Activated T-cell treated with anti-CD3 and anti-CD28 coated beads for 48 hours (primary cell): ENCODE measurements at places on chromosomes 3 and 15.

DNA sequence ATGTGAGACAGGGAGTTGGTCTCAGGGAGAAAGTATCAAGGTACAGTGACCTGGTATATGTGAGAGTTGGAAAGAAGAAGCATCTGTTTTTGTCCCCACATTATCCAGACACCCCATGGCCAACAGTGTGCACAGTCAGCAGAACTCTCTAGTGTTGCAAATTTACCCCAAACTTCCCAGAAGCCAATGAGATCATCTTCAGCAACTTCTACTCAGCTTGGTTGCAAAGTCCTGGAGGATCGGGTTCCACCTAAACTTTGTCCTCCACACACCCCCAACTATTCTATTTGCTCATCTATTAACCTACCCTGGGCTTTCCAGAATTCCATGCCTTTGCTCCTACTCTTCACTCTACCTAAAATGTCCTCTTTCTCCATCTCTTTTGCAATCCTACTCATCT is 15.7 kb downstream of the RBSN start:
- no peak for DNase-seq

GRCh38 chr15:70319466-70319865 is 221.7 kb upstream of the TLE3 start:
- no peak for DNase-seq

GRCh38 chr3:195403841-195404408 is 38.9 kb downstream of the ACAP2 start:
- DNase-seq, result no peak

GRCh38 chr3:14174483-14174882 is 3.9 kb downstream of the XPC start:
- DNase-seq, result no peak

GRCh38 chr3:159928666-159929065 is 60.0 kb upstream of the IL12A start:
- DNase-seq, result no peak

DNA sequence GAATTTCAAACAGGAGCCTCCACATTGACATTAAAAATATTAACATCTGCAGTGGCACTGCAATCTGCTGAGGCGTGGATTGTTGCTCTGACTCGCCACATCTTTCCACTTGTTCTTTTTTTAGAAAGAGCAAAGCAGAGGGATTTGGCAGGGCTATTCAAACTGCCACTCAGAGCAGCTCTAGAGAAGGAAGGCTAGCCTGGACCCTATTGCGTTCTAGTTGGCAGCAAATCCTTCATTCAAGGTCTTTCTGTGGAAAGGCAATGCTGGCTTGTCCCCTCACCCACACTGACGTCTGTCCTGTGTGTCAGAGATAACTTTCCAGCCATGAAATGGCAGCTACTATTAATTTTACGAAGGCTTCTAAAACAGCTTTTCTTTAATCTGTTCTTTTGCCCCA is 483.2 kb upstream of the SGO1 start:
- DNase-seq, result no peak

DNA sequence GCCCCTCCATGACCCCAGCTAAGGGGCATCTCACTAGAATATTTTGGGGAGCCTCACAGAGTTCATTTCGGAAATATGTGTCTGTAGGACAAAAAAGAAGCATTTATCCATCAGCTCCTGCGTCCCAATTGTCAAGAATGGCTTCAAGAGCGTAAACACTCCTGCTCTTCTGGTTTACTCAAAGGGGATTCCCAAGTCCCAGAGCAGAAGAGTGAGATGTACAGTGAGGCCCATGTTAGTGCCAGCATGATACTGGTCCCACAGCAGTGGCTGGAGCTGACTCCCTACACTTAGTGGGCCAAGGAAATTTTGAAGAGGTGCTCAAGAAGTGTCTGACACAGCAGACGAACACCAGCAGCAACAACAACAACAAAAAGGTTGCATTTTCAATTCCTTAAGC is 34.9 kb upstream of the ARL8B start:
- no peak for DNase-seq

GRCh38 chr15:71334873-71335272 is 219.6 kb downstream of the THSD4 start:
- no peak for DNase-seq

- no peak for DNase-seq
Measured at GRCh38 chr3:169550284-169550683, 113.2 kb downstream of the MECOM start.

DNA sequence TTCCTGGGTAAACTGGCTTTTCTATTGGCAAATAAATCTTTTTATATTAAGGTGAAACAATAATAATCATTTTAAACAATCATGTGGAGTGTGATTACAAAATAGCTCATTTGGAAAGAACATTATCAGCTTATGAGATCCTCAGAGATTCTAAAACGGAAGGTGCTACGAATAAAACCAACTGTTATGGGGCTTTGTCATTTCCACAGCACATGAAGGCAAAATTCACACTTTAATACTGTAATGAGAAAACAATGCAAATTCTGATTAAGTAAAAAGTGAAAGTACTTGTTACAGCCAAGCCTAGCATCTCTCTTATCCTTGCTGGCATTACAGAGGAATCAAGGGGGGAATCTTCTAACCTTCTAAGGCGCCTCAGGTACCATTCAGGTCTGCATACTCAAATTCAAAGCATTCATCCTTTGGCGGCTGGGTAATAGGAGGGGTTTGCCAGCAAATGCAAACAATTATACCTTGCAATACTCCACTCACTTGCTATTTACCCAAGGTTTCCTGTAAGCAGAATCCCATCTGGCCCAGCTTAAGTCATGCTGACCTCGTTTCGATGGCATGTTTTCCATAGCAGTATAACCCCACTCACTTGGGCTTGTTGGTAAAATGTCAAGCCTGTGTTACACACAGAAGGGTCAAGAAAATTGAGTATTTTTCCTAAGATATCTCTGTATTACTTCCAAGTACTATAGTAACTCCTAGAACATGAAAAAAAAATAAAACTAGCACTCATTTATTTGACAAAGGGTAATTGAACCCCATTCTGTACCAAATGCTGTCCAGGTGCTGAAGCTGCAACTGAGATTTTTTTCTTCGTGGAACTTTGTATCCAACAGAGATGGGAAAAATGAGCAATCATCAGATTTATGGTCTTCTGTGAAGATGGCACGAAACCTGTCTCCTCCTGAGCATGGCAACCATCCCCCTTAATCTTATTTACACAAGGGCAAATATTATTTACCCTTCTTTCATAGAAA is 183.7 kb upstream of the LMCD1 start:
- DNase-seq, result no peak

DNA sequence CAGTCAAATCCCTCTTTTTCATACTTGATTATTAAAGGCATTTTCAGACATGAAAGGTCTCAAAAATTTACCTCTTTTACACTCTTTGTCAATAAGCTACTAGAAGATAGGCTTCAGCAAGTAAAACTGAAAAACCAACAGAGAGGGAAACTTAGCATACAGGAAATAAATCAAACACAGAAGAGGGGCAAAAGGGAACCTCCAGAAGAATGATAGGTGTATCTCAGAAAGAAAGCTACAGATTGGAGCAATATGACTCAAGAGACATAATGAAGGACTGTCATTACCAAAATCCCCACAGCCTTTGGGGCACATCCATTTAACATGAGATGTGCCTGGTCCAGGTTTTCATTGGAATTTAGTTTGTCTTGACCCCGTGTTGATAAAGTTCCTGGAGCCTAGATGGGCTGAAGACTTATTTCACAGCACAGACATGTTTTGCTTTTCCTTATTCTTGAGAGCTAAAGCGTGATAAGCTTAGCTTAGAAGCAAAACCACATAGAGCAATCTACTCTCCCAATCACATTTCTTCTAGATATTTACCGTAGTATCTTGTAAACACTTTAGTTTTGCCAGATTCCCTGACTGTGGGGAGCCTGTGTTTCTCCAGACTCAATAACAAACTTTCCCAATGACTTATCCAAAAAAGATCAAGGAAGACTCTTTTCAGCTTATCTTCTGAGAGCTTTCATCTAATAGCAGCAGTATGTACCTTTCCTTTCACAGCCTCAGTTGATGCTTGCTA is 11.7 kb downstream of the LRRFIP2 start:
- DNase-seq, result no peak

DNA sequence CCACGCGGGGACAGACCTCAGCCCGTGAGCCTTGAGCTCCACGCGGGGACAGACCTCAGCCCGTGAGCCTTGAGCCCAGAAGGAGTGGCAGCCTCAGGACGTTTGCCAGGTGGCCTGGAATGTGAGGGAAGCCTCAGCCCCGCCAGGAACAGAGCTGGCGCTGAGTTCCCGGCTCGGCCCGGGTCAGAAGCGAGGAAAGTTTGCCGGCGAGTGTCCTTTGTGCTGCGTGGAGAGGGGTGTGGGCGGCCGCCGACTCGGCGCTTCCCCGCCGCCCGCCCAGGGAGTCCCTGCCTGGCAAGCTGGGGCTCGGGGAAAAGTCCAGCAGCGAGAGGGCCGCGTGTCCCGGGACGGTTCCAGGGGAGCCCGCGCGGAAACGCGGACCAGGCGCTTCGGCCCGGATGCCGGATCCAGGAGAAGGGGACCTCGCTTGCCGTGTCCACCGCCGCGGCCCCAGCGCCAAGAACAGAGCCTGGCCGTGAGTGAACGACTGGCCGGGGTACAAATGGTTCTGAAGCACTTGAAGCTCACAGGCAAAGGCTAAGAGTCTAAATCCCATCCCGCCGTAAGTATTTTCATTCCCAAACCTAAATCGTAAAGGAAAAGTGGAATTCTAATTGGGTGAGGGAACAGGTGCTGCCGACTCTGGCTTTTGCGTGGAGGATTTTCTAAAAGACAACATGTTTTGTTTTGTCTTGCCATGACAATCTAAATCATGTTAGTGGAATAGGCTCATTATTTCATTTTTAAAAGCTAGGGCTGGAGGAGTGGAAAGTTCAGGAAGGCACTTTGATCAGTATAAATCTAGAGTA is 1.7 kb downstream of the LRRN1 start:
- no peak for DNase-seq

- peak; percentile 70 for DNase-seq
Measured at GRCh38 chr3:128497305-128498126, 4.5 kb upstream of the GATA2 start.

GRCh38 chr3:40055361-40055760 is 246.0 kb downstream of the MYRIP start:
- DNase-seq, result no peak

- DNase-seq, result no peak
Measured at GRCh38 chr15:75149867-75150709, 51.6 kb upstream of the C15orf39 start.

DNA sequence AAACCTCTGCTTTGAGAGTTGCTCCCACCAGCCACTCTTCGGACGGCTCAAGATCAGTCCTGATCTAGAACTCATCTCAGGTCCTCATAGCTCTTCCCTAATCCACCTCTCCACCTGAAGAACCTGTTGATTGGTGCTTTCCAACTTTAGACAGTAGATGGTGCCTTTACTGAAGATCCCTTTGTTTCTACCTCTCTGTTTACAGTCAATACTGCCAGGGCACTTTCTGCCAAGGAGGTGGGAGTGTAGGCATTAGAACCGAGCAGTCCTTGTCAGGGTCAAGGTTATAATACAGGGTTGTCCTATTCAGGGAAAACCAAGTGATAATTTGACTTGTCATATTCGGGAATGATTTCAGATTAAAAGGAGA is 1.2 kb downstream of the CGNL1 start:
- no peak for DNase-seq

- DNase-seq, result no peak
Measured at GRCh38 chr3:173785004-173785403, 387.5 kb downstream of the NLGN1 start.

DNA sequence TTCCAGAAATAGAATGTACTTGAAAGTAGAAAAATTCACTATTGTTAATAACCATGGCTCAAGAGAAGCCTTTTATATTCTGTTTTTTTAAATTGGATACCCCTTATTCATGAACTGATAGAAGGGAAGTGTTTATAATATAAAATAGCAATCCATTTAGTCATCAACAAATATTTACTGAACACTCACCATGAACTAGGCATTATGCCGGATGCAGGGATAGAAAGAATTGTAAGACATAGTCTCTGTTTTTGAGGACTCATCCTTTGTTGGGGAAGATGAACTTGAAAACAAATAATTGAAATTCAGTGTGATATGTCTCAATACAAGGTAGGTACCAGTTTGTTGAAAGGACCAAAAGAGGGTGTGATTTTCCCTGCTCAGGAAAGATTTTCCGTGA is 160.9 kb upstream of the SATB1 start:
- DNase-seq, result no peak

GRCh38 chr3:64342940-64343688 is 117.8 kb upstream of the PRICKLE2 start:
- DNase-seq, result no peak

DNA sequence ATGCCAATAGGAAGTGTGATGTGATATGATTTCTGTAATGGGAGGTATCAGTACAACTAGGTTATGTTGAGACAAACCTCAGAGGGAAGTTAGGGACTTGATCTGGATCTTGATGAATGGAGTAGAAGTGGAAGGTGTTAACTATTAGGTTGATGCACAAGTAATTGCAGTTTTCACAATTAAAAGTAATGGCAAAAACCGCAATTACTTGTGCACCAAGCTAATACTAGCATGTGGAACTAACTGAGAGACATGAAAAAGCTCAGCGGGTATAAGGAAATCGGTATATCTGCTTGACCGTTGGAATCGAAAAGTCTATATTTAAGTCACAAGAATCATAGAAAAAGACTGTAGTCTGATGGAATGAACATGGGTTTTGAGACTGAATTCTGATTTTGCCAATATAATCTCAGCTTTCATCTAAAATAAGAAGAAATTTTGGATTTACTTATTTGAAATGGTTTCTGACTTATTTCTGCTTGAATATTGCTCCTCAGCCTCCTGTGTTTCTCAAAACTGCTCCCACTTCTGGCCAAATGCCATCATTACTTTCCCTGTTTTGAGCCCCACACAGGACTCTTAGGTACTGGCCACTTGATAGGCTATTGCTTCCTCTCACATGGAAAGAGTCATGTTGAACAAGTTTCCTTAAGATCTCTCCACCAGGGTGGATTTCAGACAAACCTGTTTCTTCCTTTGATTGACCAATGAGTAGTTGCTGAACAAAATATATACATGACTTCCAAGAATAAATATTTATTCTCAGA is 271.5 kb upstream of the COL8A1 start:
- DNase-seq, result no peak

DNA sequence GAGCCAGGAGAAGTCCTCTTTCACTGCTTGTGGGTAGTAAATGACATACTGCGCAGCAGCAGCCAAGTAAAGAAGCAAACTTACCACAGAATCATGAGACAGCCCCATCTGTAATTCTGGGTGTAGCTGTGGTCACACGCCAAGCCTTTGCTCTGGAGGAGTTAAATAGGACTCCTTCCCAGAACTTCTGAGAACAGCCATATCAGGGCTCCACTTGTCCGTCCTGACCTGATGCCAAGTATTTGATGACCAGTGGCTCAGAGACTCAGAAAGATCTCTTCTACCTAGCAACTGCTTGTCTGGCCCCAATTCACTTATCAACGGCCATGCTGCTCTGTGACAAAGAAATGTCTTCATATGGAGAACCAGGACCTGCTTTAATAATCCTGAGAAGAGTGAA is 20.6 kb upstream of the GOLIM4 start:
- no peak for DNase-seq

- DNase-seq, result no peak
Measured at GRCh38 chr3:66948041-66948440, 50.1 kb upstream of the KBTBD8 start.
